ENCODE measurements at places on chromosomes 4 and X.

GRCh38 chr4:137531168-137531985, 917 bp downstream of the PCDH18 start:
- DNase-seq: no peak

DNA sequence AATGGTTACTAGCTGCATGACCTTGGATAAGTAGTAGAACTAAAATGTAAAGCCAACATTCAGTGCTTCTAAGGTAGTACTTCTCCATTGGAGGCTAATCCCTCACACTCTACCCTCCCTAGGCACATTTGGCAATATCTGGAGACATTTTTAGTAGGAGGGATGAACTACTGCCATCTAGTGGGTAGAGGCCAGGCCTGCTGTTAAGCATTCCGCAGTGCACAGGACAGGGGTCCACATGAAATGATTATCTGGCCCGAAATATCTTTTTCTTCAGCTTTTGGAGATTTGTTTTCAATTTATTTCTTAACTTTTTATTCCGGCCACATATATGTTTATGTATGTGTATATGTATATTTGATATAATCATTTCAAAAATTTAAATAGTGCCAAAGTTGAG, 36.0 kb upstream of the SPANXC start:
- DNase-seq: peak; percentile 29

- no peak for DNase-seq
These were observed 9.0 kb upstream of the PIM2 start for GRCh38 chrX:48927736-48928382.

DNA sequence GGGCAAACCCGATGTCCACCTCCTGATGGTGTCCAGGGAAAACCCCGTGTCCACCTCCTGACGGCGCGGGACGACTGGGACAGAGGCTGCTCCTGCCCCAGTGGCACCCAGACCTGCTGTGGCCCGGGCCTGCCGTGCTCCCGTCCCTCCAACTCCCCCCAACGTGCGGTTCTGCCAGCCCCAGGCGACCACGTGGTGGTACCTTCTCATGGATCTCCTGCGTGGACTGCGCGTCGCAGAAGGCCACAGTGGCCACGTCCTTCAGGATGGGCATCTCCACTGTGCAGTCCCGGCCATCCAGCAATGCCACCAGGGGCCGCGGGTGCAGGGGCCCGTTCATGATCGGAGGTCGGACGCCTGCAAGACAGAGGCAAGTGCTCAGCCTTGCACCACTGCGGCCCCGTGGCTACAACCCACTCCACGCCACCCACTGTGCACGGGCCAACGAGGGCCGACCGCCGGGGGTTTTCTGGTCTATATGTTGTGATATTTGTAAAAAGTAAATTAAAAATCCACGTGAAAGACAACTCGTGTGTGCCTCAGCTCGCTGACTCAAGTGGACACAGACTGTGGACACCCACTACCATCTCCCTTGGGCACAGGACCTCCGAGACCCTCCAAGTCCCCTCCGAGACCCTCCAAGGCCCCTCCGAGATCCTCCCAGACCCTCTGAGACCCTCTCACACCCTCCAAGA, 10.8 kb downstream of the CTBP1 start:
- no peak for DNase-seq

DNA sequence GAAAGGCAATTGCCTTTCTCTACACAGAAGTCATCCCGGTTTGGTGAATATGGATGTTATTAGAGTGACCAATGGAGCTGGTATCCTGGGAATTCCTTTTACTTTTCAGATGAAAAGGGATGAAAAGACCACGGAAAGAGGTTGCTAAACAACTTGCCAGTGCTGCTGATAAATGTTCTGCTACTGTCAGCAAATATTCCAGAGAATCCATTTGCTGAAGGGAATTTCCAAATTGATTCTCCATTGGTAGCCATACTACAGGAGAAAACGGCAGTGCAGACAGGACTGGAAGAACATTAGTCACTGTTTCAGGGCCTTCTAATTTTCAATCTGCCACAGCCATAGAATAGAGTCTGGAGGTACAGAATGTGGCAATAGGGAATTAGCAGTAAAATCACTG, 451.5 kb downstream of the PCDH11X start:
- DNase-seq: no peak

GRCh38 chr4:163665521-163666331, 171.2 kb downstream of the TMA16 start:
- DNase-seq: no peak

DNA sequence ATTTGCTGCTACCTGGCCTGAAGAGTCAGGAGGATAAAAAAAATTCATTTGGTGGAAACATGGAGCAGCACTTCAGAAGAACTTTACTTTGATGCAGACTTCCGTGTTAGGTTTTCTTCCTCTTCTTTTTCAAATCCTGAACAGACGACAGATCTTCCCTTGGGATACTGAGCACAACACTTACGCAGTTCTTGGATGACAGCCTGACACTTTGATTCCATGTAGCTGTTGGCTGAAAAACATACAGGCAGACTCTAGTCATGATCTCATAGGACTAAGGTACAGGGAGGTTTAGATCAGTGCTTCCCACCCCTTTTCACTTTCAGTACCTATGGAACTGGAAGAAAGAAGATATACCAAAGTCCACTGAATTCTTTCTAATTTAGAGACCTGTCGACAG, 9.2 kb downstream of the CMC4 start:
- DNase-seq: no peak

GRCh38 chr4:8010618-8011017, 71.0 kb upstream of the AFAP1 start:
- DNase-seq: peak; percentile 94

- DNase-seq: no peak
These were observed 524.9 kb upstream of the HTR2C start for GRCh38 chrX:114058988-114059418.

DNA sequence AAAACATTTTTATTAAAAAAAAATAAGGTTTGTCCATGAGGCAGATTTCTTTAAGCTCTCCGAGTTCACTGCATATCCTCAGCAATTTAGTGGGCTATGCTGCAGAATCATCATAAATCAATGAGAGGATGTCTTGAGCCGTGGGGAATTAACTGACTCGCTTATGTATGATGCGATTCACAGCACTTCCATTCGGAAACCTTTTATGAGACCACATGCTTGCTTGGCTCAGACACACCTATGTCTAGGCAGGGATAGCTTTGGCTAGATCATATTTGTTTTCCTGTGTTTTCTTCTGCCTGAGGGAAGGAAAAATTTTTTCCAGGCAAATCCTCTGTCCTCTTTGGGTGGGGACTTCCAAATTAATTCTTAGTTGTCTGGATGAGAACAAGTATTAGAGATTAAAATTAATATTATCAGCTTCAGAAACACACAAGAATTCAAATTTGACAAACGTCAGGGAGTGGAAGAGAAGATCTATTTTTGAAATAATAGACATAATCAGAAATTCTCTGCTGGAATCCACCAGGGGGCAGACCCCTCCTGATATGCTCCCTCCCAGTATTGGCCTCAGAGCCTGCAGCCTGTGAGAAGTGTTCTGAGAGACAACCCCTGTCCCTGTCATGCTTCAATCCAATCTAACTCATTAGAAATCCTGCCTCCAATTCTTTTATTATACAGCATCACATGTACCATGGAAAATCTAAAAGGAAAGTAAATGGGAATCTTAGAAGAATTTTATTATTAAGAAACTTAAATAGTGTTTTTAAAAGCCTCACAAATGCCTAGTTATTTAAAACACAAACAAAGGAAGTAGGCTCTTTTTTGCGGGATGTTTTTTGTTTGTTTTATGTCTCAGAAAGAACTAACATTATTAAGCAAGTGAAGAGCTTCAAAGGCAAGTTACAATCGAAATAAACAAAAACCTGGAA, 345.1 kb upstream of the TACR3 start:
- peak; percentile 38 for DNase-seq

Data from NCI-H345 (cell line).